Left ventricle myocardium inferior (tissue), 1 donor: ENCODE measurements at places on chromosomes 4 and X. TPM values are rescaled to one million over a fixed set of nuclear protein-coding genes. Genes with fewer than 3 reads are reported as not detected.

PTCHD1 gene
- total RNA-seq = 0.22 TPM

PDLIM3 gene
- 308 TPM for total RNA-seq

DNA sequence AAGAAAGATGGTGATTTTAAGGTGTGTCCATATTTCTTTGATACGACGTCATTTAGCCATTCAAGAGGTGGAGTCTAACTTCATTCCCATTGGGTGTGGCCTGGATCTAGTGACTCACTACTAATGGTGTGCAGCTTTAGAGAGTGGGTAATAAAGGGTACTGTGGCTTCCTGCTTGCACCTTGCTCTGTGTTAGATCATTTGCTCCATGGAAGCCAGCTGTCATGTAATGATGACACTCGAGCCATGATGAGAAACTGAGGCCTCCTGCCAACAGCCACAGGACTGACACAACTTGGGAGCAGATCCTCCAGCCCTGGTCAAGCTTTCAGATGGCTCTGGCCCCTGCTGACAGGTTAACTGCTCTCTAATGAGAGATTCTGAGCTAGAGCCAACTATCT, 82.0 kb downstream of the UNC5C start:
- DNase-seq = no peak

DNA sequence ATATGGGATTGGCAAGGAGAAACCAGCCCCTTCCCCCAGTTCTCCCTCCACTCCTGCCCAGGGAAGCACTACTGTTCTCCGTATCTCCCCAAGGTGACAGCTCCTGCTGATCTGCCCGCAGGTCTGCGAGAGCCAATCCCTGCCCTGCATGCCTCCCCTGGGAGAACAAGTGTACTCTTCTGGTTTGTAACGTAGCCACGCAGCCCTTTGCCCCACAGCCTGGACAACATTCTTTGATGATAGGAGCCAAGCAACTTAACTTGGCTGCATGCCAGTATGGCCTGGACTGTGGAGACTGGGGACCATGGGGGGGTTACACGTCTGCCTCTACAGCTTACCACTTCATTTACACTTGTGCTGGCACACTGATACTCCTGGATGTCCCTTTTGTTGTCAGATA, 2.0 kb downstream of the STBD1 start:
- peak; percentile 74 for DNase-seq

CT45A10 gene
- total RNA-seq = not detected

ADGRL3 gene
- total RNA-seq = 6.1 TPM

GRCh38 chr4:48079972-48080391, 54.1 kb downstream of the TXK start:
- DNase-seq = no peak

- DNase-seq = peak; percentile 74
Observed at GRCh38 chr4:76948443-76949275, 893 bp upstream of the SEPTIN11 start.

GYPA gene
- not detected for total RNA-seq

- DNase-seq = no peak
Observed at GRCh38 chr4:140256941-140257340, 103.0 kb upstream of the MAML3 start.

GRCh38 chrX:140764401-140764919, 54.9 kb downstream of the LINC00632 start:
- no peak for DNase-seq

NPY5R gene
- 0.25 TPM for total RNA-seq

DNA sequence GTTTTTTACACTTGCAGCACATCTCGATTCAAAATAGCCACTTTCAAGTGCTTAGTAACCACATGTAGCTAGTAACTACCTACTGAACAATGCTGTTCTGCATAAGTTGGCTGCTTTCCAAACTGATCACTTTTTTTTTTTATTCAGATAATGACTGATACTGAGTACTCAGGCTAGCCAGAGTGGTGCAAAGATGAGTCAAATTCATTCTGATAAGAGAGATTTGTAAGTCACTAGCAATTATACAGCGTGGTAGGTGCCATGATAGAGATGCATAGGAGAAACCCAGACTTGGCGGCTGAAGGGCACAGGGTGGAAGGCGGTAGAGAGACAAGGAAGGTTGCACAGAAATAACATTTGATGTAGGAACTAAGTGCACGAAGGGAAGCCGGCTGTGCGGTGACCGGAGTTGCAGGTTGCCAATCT, 357 bp upstream of the IGBP1 start:
- no peak for DNase-seq

DUX4 gene
- not detected for total RNA-seq
